A549 treated with RU486 at 1 μM for 4 hours (cell line): ENCODE measurements at places on chromosomes 7 and 10. TPM values are rescaled to one million over a fixed set of nuclear protein-coding genes. Genes with fewer than 3 reads are reported as not detected.

The KMT2C gene
- 5.7 to 9.5 TPM (median 7.8 TPM) in 5 replicates for total RNA-seq

The TMEM26 gene
- total RNA-seq, result 0.03 to 0.26 TPM (median 0.12 TPM) in 4 of 5 replicates, not detected in the other

The CTAGE15 gene
- not detected in 5 replicates for total RNA-seq

The HTR5A gene
- not detected in 5 replicates for total RNA-seq

The EPDR1 gene
- total RNA-seq, result 58.4 to 84.3 TPM (median 80.8 TPM) in 5 replicates

The RHOBTB1 gene
- 5.4 to 8.5 TPM (median 6.9 TPM) in 5 replicates for total RNA-seq

The CYTH3 gene
- total RNA-seq, result 19.3 to 23.4 TPM (median 21.0 TPM) in 5 replicates

The NRF1 gene
- 11.2 to 13.2 TPM (median 11.7 TPM) in 5 replicates for total RNA-seq

The EGFR gene
- total RNA-seq, result 73.4 to 128 TPM (median 117 TPM) in 5 replicates

The IL15RA gene
- total RNA-seq, result 3.6 to 5.2 TPM (median 4.5 TPM) in 5 replicates

The NPC1L1 gene
- total RNA-seq, result 0.05 to 0.14 TPM (median 0.06 TPM) in 5 replicates

The DRGX gene
- total RNA-seq, result 0.03 TPM in 1 of 5 replicates, not detected in the others

The PPP1R3C gene
- 8.2 to 14.6 TPM (median 13.5 TPM) in 5 replicates for total RNA-seq

The KCNIP2 gene
- total RNA-seq, result 0.54 to 1.2 TPM (median 0.73 TPM) in 5 replicates

The TMEM273 gene
- not detected in 5 replicates for total RNA-seq

The VAX1 gene
- total RNA-seq, result 1.2 to 1.7 TPM (median 1.4 TPM) in 5 replicates

The KEL gene
- total RNA-seq, result not detected in 5 replicates

The GDF10 gene
- total RNA-seq, result 0.05 to 0.12 TPM in 2 of 5 replicates, not detected in the others

The OPALIN gene
- total RNA-seq, result not detected in 5 replicates

The INTS15 gene
- total RNA-seq, result 20.5 to 28.9 TPM (median 25.1 TPM) in 5 replicates

The EN2 gene
- 0.62 to 1.0 TPM (median 0.94 TPM) in 5 replicates for total RNA-seq

The KCNMA1 gene
- total RNA-seq, result 40.8 to 81.1 TPM (median 75.0 TPM) in 5 replicates
